Breast epithelium (tissue), 4 donors: ENCODE measurements at places on chromosomes 2 and 18. TPM values are rescaled to one million over a fixed set of nuclear protein-coding genes. Genes with fewer than 3 reads are reported as not detected.

- no peak overlapping the region for H3K4me3 ChIP-seq
- DNase-seq: no peak
- no peaks in the 10 kb centered on the region for H3K4me1 ChIP-seq
- H3K27me3 ChIP-seq: no peaks in the 10 kb centered on the region
- no peak overlapping the region for H3K27ac ChIP-seq
These were observed 42.7 kb downstream of the MDH1 start for GRCh38 chr2:63631501-63631900.

Gene SERPINB7
- total RNA-seq: not detected

Gene HOXD4
- 1.9 TPM for total RNA-seq

- no peak overlapping the region for H3K4me3 ChIP-seq
- H3K4me1 ChIP-seq: no peaks in the 10 kb centered on the region
- no peaks in the 10 kb centered on the region for H3K27me3 ChIP-seq
- DNase-seq: no peak
- no peak overlapping the region for H3K27ac ChIP-seq
These were observed 68.5 kb downstream of the PIGN start for GRCh38 chr18:62118328-62118727.

Gene DCC
- total RNA-seq: 0.15 TPM
